ENCODE measurements at places on chromosomes 4 and X.

GRCh38 chr4:182022909-182023308 is 220.3 kb upstream of the TENM3 start:
- no peak for DNase-seq

DNA sequence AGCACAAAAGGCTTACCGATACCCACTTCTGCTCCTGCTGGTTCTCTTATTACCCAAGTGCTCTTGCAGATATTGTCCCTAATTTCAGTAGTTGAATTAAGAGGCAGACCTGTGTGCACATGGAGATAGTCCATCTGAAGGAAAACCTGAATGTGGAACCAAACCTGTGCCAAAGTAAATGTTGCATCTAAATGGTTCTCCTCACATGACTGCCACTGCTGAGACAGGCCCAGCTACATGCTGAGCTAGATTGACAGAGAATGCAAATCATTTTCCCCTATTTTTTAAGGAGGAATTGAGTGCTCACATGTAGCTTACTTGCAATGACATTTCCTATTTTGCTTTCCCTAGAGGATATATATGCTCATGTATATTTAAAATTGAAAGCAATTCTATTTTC is 609.1 kb upstream of the TECRL start:
- peak; percentile 34 for DNase-seq

GRCh38 chr4:106355193-106355592 is 13.4 kb downstream of the GIMD1 start:
- DNase-seq = no peak

DNA sequence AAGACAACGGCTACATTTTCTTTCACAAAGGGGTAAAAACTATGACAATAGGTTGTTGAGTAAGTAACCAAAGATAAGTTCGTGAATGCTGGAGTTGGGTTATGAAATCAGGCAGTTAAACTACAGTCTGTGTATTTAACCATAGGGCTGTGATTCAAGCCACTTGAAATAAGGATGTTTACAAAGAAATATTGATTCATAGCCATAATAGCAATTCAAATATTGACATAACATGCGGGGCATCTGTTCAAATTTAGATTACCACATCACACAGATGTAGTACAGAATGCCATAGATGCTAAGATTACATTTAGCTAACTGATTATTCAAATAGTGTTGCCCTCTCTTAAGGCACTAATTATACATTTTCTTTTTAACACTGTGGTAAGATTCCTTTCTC is 364.1 kb downstream of the FSTL5 start:
- DNase-seq = peak; percentile 48

GRCh38 chr4:130419211-130419975 is 1323.4 kb downstream of the C4orf33 start:
- no peak for DNase-seq

DNA sequence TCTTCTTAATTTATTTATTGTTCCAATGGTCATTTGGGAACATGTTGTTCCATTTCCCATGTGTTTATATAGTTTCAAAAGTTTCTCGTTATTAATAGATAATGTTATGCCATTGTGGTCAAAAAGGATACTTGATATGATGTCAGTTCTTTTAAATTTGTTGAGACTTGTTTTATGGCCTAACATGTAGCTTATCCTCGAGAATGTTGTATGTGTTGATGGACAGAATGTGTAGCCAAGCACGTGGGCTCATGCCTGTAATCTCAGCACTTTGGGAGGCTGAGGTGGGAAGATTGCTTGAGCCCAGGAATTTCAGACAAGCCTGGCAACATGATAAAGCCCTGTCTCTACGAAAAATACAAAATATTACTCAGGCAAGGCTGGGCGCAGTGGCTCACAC is 168.5 kb upstream of the USP38 start:
- no peak for DNase-seq

- no peak for DNase-seq
Measured at GRCh38 chr4:175954685-175955084, 111.0 kb upstream of the WDR17 start.

DNA sequence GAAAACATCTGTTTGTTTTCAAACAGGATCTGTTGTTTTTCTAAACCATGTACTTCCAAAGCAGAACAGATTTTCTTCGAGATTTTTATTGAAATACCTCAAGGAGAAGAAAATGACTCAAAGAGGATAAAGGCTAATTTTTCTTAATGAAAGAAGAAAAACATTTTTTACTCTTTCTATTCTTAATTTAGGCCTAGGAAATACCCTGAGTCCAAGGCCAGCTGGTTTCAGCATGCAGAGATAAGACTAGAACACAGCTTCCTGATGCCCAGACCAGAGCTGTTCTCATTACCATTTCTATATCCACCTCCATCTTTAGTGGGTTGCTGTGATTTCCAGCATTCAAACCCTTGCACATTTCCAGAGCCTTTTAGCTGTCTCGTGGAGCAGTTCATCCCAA is 18.3 kb downstream of the GAB1 start:
- no peak for DNase-seq

- no peak for DNase-seq
Measured at GRCh38 chrX:132218100-132218812, 991 bp downstream of the RAP2C start.

DNA sequence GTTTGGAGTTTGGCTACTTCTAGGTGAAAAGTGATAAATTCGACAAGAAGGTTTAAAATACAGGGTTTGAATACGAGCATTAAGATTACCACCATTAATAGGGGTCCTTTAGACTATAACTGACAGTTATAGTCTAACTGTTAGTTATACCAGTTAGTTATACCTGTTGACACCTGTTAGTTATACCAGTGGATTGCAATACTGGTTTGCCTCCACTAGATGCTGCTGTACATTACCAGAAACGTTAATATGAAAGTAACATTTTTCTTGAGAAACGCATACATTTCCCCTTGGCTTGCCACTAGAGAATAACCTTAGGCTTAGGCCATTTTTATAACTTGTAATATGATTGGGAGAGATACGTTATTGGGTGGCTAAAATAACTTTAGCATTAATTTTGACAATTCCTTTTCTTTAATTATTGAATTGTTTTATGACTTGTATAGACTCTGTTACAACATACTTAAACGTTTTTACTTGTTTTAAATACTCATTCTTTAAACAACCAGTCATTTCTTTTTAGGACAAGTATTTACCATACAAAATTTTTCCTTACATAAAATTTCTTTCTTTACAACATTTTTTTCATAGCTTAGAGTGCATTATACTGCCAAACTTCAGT is 911.2 kb downstream of the FSTL5 start:
- no peak for DNase-seq

- no peak for DNase-seq
Measured at GRCh38 chr4:145186729-145187128, 6.3 kb upstream of the OTUD4 start.

DNA sequence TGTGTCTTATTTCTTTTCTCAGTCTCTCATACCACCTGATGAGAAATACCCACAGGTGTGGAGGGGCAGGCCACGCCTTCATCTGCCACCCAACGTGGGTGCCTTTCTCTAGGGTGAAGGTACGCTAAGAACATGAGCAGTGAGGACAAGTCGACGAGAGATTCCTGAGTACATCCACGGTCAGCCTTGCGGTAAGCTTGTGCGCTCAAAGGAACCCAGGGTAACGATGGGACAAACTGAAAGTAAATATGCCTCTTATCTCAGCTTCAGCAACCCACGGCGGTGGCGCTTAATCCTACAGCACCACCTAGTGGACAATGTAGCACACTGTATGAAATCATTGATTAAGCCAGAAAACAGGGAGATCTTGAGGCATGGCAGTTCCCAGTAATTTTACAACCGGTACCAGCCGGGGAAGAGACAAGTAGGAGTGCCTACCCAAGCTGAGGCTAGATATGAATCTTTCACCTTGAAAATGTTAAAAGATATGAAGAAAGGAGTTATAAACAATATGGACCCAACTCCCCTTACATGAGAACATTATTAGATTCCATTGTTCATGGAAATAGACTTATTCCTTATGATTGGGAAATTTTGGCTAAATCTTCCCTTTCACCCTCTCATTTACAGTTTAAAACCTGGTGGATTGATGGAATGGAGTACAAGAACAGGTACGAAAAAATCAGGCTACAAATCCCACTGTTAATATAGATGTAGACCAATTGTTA is 63.0 kb downstream of the ZNF732 start:
- no peak for DNase-seq

DNA sequence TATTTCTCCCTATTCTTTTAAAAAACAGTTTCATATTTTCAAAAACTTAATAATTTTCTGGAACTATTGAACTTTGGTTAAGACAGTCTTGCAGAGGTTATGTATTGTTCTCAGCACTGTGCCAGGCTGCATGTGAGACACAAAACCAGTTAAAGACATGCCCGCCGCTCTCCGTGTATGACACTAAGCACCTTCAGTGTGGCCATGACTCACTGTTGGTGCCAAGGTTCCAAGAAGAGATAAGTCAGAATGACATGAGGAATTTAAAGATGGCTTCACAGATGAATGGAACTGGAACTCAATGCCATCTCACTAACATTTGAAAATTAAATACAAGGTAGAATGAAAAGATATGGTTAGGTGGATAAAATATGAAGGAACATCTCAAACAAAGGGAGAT is 525.5 kb upstream of the ZFP42 start:
- no peak for DNase-seq

- DNase-seq = no peak
Measured at GRCh38 chr4:70712604-70713452, 8.9 kb upstream of the RUFY3 start.

- no peak for DNase-seq
Measured at GRCh38 chrX:133053861-133054598, 42.9 kb downstream of the USP26 start.

GRCh38 chr4:70688795-70689231 is 481 bp downstream of the UTP3 start:
- no peak for DNase-seq

DNA sequence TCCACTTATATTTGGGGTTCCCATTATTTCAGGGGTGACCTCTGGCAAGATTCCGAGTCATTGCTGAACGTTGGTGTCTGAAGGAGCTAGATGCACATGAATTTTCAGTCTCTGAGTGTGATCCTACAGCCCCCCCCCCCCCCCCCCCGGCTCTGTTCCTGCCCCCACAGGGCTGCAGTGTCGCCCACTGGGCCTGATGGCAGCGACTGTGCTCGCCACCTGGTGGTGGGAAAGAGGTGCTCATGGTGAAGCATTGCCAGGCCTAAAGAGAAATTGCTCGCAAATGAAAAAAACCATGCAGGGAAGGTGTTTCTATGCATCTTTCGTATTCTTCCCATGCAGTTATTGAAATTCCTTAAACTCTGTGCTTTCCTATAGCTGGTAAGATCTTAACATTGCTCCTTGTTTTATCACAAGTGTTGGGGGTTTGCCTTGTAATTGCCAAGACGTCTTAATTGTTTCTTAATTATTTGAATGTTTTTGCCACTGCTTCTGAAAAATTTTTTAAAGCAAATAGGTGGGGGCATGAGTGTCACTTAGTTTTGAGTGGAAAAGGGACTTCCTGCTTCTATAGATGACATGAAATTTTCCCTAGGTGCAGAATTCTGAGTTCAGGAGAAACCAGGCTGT is 63.2 kb downstream of the CLDN22 start:
- DNase-seq = no peak

DNA sequence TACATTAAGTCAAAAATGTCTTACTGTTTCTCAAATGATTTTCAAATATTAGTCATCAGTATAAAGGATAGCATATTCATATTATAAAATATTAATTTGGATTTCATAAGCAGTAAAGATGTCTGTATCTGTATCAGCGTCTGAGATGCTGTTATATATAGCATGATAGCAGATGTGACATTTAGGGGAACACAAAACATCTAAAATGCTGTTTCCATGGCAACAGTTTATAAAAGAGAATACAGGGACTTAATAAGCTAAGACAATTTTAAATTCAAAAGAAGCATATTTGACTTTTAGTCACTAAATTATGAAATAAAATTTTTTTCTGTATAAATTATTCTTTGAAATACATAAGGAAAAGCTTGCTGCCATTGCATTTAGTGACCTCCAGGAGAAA is 432.2 kb downstream of the PDGFC start:
- no peak for DNase-seq

DNA sequence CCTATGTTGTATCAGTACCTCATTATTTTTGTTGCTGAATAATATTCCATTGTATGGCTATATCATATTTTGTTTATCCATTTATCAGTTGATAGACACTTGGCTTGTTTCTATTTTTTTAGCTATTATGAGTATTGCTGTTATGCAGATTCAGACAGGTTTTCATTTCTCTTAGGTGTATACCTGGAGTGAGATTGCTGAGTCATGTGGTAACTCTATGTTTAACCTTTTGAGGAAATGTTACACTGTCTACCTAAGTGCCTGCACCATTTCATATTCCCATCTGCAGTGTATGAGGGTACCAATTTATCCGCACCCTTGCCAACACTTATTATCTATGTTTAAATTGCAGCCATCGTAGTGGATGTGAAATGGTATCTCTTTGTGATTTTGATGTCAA is 43.0 kb upstream of the SH3RF1 start:
- DNase-seq = no peak

- no peak for DNase-seq
Measured at GRCh38 chr4:4831266-4831665, 28.2 kb upstream of the MSX1 start.

DNA sequence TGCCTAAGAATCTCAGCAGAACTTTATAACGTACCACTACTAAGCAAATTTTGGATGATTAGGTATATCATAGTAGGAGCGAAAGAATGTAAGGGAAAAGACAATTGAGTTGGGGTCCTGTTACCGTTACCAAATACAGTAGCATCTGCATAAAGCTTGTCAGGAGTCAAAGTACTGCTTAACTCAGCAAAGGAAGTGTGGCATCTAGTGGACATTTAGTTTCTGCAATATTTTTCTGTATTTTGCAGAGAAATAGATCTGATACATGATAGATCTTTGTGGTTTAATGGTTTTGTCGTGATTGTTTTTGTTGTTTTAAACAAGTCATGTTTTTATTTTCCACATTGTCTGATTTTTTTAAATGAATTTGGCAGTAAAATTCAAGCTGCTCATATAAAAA is 81.0 kb upstream of the SMARCAD1 start:
- DNase-seq = no peak

DNA sequence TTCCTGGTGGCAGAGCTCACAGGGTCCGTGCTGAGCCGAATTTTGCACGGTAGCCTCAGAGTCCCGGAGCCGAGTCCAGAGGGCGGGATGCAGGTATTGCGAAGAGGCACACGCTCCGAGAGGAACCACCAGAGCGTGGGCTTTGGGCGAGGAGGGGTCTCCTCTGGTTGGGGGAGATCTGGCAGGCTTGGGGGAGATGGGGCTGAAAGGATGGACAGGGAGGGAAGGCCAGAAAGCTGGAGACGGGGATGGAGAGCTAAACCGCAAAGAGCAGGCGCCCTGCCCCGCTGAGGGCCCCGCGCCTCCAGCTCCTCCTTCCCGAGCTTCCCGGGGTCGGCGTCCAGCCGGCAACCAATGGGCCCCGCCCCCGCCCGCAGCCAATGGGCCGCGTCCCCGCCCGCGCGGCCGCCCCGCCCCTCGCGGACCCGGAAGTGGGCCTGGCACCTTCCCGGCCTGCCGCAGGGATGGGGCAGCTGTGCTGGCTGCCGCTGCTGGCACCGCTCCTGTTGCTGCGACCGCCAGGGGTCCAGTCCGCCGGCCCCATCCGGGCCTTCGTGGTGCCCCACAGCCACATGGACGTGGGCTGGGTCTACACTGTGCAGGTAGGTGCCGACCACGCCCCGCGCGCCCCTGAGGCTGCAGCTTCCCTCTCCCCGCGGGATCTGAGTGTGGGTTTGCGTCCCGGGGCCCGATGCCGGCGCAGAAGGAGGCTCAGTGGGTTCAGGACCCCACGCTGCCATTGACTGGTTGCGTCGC is at the start of gene MAN2B2:
MAN2B2 (plus strand) TSS at position 443 of the 756 bp plus-strand sequence; CDS start at position 465, 22 bp downstream.
- peak; percentile 26 for DNase-seq

Measured in NCI-H2081 treated with DMSO at 0.1 percent for 48 hours (cell line).